Activated CD4-positive, CD25-positive, alpha-beta regulatory T cell treated with anti-CD3 and anti-CD28 coated beads, Interleukin-2, amount 50 U/mL, for 16 hours (primary cell): ENCODE measurements at places on chromosomes 1 and 21.

DNA sequence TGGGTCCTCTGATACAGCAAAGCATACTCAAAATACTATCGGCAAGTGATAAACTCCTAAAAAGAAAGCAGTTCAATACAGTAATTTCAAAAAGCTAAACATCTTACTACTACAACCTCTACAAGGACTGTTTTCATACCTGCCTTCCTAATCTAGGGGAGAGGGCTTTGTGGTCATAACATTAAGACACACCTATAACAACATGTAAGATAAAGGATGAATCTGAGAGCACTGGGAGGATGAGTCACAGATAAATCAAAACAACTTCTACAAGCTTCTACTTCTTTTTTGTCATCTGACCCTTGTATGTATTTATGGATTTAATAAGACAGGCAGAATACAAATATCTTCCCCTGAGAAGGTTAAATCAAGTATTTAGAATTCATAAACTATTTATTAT lies 40.0 kb downstream of the LTN1 start:
- no peak for DNase-seq

DNA sequence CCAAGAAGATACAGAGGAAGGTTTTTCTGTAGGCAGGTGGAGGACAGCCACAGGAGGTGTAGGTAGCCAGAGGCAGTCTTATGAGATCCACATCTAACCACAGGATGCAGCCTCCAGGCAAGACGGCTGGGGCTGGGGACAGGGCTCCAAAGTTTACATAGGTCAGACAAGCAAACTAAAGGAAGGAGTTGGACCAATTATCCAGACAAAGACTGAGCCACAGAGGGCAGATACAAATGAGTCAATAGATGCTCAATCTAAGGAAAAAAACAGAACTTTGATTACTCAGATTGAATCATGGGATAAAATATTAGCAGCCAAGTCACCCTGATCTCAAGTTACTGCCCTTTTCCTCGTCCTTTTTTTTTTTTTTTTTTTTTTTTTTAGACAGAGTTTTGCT lies 91.6 kb downstream of the RGS7 start:
- DNase-seq, result no peak

- no peak for DNase-seq
Measured at GRCh38 chr1:65196926-65197325, 48.9 kb downstream of the AK4 start.

- no peak for DNase-seq
Measured at GRCh38 chr1:89815611-89816010, 5.2 kb upstream of the LRRC8D start.
